Adipocyte (in vitro differentiated cells): ENCODE measurements at places on chromosomes 4 and X.

DNA sequence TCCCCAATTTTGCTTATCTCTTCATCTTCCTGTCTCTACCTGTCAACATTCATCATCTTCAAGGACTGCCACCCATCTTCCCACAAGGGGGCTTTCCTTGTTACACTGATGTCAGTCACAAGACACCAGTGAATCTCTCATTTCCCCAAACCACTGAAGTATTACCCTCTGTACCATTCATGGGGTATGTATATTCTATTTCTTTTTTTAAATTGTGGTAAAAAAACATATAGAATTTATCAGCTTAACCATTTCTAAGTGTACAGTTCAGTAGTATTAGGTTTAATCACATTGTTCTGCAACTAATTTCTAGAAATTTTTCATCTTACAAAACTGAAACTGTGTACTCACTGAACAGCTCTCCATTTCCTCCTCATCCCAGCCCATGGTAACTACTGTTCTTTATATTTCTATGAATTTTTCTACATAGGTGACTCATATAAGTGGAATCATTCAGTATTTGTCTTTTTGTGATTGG is 98.6 kb downstream of the LARP7 start:
- no peak for DNase-seq

- DNase-seq = no peak
These were observed 24.3 kb downstream of the TMEM192 start for GRCh38 chr4:165088366-165088765.

- no peak for DNase-seq
These were observed 115.1 kb downstream of the FRYL start for GRCh38 chr4:48664938-48665337.

- DNase-seq = no peak
These were observed 485.4 kb downstream of the INPP4B start for GRCh38 chr4:142360657-142361056.

DNA sequence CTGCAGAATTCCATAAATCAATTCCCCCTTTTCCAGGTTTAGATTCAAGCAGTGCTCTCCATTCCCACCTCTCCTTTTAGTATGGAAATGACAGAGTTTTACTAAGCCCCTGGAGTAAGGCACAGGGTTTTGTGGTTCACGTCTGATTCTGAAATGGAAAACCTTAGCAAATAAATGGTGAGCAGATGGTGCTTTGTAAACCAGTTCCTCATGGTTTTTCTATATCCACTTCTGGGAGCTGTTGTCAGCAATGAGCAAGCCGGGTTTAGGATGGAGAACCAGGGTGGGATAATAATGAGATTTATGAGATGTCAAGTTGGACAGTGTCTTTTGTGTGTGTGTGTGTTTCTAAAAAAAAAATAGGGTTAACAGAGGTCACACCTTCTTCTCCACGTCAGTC is 113.8 kb upstream of the RBPJ start:
- DNase-seq = no peak

DNA sequence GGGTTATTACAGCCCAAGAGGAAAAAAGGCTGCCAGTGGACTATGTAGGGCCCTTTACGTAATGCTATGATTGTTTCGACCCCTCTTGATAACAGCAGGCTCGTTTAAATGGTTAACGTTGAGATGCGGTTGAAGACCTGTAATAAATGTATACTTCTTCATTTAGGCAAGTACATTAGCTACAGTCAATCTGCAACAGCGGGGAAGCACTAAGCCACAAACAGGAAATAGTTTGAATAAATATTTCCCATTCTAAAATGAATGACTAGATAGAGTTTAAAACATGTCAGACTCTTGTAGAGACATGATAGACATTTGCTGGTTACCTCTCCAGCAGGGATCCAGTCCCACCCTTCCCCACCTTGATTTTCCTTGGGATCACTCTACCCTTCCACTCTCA is 38.1 kb upstream of the STIM2 start:
- DNase-seq = no peak

- no peak for DNase-seq
These were observed 59.1 kb downstream of the SMIM20 start for GRCh38 chr4:25972984-25973745.
